ENCODE measurements at places on chromosomes 3 and 15.

- no peak for DNase-seq
These were observed 50.8 kb upstream of the MUC13 start for GRCh38 chr3:124985349-124985748.

- DNase-seq, result no peak
These were observed 31.8 kb upstream of the ANP32A start for GRCh38 chr15:68852461-68852860.

DNA sequence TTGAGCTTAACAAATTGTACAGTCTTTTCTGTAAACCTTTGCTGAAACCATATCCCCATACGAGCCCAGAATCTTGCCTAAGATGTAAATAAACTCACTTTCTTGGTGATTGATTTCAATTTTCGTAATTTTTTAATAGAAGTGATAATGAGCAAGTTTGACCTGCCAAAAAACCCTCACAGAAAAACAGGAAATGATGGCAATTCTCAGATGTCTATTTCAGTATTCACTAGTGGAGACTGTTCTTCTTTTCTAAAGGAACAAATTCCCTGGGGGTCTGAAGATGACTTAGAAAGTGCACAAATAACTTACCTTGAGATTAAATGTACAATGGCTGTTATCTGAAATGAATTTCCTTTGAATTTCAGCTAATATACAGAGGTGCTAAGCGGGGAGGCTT, 116.5 kb upstream of the CMC1 start:
- DNase-seq, result no peak

- no peak for DNase-seq
These were observed 3.8 kb upstream of the KCNMB2 start for GRCh38 chr3:178532476-178532875.

- DNase-seq, result no peak
These were observed 10.8 kb downstream of the SLC51A start for GRCh38 chr3:196227121-196227561.

DNA sequence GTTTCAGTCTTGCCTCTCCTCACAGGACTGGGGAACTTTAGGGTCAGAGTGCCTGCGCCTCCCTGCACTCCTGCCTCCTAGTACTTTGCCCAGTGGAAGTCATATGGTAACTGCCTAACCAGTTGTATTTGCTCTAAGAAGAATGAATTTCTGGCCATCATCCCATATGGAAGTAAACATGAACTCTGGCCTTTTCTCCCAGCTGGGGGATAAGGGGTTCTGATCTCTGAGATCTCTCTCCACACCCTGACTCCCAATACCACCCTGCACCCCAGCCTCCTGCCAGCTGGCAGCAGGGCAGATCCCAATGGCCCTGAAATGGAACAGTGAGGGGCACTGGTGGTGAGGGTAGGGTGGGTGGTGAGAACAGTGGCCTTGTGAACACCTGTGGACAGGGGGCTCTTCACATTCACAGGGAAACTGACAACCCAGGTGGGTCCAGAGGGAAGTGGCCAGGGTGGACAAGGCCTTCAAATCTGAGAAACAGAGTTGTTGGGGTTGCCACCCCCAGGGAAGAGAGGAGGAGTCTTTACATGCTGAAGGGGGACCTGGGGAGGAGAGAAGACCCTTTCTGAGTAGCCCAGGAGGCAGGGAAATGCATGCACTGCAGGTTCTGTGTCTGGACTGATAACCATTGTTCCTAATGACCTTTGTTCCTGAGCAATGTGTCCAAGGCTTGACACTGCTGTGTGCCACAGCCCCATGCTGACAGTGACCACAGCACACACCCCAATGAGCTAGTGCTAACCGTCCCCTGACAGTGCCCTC, 36.9 kb downstream of the RHCG start:
- peak; percentile 31 for DNase-seq

- no peak for DNase-seq
These were observed 101.5 kb upstream of the TMC3 start for GRCh38 chr15:81475471-81475870.

DNA sequence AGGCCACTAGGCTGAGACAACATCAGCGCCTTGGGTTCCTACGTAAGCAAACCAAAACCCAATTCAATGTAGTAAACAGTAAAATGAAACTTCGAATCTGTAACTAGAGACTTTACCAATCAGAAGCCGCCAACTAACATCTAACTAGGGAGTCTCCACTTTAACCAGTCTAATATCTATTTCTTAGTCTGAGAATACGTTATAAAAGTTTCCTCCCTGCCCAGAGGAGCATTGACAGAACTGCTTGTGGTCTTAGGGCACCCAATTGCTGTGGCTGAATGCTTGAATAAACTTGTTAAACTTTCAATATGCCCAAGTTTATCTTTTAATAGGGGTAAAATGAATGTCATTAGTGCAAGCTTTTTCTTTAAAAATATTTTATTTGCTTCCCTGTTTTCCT, 4.3 kb downstream of the CP start:
- no peak for DNase-seq

DNA sequence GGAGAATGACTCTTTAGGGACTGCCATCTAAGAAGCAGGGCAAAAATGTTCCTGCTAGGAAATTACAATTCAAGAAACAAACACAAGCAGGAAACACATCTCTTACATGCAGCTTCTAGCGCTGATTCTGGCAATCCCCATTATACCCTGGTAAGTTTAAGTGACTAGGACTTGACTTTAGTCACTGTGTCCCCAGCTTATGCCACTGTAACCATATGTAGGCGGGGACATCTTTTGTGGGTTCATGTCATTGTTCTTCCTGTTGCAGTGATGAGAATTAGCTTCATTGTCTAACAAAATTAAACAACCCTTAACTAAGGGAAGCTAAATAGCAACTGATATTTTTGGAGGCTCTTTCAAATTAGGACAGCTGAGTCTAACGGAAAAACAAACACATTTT, 17.9 kb upstream of the FAM81A start:
- no peak for DNase-seq

DNA sequence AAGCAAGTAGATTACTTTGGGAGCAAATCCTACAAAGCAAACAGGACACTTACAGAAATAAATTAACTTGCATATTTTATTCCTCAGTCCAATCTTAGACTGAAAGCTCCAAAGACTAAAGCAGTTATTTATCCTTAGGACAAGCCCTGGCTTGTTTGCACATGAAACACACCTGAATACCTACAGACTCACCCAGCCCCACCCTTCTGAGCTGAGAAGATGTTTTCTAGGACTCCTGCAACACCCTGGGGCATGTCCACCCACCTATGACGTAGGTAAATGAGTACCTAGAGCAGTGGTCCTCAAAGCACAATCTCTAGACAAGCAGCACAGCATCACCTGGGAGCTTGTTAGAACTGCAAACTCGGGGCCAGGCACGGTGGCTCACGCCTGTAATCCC, 80.8 kb downstream of the ANXA2 start:
- DNase-seq, result no peak

DNA sequence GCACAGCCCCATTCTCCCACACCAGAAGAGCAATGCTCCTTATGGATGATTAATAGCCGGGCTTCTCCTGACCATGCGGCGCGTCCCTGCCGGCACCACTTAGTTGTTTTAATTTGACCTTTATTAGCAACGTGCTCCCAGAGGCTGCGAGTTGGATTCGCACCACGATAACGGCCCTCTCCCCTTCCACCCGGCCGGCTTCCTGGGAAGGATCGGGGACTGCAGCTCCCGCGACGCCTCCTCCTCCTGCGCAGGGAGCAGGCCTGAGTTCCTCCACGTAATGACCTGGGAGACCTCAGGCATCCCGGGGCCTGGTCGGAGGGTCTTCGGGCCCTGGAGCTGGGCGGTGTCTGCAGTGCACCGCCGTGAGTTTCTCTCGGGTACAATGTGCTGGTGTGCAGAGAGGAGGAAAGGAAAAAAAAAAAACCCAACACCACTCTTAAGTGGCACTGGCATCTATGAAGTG, 243.3 kb upstream of the TOPAZ1 start:
- DNase-seq, result no peak

DNA sequence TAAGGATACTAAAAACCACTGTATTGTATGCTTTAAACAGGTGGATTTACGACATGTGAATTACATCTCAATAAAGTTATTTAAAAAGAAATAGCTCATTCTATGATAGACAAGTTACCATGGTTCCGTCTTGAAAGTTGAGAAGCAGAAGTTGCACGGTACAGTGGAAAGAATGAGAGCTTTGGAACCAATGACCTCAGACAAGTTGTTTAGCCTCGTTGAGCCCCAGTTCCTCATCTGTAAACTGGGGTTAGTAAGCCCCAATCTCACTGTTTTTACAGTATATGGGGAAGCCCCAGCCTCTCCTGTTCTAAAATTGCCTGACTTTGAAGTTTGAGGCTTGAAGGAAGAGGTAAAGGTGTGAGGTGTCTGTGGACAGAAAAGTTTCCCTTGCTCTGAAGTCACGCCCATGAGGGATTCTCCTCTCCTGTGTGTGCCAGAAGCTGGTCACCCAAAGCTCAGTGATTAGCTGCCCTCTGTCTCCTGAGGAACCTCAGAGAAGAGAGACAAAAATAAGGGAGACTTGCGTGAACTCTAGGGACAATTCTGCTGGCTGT, 10.0 kb downstream of the CRYGS start:
- DNase-seq, result no peak

- DNase-seq, result no peak
These were observed 117.4 kb upstream of the TLE3 start for GRCh38 chr15:70214941-70215635.

Data from upper lobe of right lung (tissue), 1 donor.